ENCODE measurements at places on chromosomes 6 and 20.

DNA sequence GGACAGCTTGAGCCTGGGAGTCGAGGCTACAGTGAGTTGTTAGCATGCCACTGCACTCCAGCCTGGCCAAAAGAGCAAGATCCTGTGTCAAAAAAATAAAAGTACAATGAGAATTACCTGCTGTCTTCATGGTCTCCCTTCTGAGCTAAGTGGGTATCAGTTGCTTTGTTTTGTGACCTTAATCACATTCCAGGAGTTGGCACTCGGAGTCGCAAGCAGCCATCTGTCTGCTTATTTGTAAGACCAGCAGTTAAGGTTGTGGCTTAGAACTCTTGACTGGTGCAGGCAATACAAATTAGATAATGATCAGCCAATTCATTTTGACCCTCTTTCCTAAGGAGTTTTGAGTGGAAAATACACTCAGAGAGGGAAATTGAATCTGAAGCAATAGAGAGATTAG is 114.0 kb downstream of the MYO6 start:
- no peak for DNase-seq

- DNase-seq, result no peak
These were observed 33.7 kb upstream of the SUMO4 start for GRCh38 chr6:149366267-149366921.

GRCh38 chr6:113734982-113735381 is 122.2 kb upstream of the MARCKS start:
- DNase-seq, result no peak

DNA sequence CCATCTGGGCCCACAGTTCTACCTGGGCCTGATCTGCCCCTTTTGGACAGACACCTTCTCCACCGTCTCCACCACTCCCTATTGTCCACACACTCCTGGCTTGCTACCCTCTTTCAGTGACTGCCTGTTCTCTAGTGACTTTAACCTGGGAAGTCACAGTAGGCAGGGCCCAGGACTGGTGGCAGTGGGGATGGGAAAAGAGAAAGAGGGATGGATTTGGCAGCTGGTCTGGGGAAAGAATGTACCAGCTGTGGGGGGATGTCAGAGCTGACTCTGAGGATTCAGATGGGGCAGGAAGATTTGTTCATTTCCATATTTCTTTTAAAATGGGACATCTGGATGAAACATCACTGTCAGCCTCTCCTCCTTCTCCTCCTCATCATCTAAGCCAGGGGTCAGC is 85.5 kb downstream of the SULF2 start:
- DNase-seq, result no peak

GRCh38 chr20:32581839-32582658 is 3.1 kb downstream of the NOL4L start:
- no peak for DNase-seq

- no peak for DNase-seq
These were observed 122.2 kb upstream of the PTPN1 start for GRCh38 chr20:50387996-50388332.

DNA sequence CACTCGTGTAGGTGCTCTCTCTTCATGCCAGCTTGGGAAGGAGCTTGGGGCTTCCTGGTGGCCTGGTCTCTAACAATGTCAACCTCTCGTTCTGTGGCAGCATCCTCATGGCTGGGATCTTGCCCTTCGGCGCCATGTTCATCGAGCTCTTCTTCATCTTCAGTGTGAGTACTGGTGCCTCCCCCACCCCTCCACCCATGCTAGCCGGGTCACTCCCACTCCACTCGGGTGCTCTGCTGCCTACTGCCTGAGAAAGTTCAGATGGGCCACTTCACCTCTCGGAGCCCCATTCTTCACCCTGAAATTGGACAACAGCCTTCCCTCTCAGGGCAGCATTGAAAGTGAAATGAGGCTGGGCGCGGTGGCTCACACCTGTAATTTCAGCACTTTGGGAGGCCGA is 48.8 kb downstream of the TM9SF4 start:
- DNase-seq, result no peak

GRCh38 chr20:63128367-63128766 is 87.6 kb downstream of the YTHDF1 start:
- DNase-seq, result no peak

DNA sequence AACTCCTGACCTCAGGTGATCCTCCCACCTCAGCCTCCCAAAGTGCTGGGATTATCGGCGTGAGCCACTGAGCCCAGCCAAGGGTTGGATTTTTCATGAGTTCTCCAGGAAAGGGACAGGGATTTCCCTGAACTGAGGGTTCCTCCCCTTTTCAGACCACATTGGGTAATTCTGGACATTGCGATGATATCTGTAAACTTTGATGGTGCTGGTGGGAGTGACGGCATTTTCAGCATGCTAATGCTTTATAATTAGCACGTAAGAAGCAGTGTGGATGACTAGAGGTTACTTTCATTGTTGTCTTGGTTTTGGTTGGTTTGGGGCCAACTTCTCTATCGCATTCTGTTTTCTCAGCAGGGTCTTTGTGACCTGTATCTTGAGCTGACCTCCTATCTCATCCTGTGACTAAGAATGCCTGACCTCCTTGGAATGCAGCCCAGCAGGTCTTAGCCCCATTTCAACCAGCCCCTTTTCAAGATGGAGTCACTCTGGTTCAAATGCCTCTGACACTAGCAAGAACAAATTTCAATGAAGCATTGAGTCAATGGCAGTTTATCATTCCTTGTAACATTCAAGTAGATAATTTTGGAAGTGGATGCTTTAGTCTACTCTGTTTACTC is 156.5 kb downstream of the TTLL2 start:
- no peak for DNase-seq

- no peak for DNase-seq
These were observed 11.2 kb downstream of the SLC35A1 start for GRCh38 chr6:87483929-87484328.

DNA sequence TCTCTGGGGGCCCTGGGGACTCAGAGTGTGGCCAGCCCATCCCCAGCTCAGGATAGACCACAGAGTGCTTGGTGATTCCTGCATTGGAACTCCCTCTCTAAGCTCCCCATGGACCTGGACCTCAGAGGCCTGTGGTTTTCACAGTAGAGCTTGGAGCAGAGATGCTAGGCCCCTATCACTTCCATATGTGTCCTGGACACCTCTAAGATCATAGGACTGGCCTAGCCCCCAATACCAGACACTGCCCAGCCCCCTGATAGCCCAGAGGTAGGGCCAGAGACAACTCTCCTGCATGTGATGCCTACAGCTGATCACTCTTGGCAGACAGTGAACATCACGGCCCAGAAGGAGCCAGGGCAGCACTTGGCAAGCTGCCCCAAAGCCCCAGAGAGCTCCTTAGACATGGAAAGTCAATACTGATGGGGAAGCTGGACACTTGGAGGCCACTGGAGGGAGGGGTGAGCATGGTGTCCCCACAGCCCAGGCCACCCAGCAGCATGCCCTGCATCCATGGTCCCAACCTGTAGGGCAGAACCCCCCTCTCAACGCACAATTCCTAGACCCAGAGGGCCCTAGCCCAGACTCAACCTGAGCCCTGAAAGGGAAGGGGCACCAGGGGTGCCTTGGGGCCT is 27.1 kb downstream of the UBD start:
- DNase-seq, result no peak

GRCh38 chr6:117740605-117741004 is 65.3 kb downstream of the NUS1 start:
- no peak for DNase-seq

- DNase-seq, result no peak
These were observed 8.0 kb upstream of the UBE2J1 start for GRCh38 chr6:89360415-89360999.

- no peak for DNase-seq
These were observed 2.2 kb upstream of the OXT start for GRCh38 chr20:3068986-3069900.

GRCh38 chr20:43913291-43914025 is 1.2 kb upstream of the TOX2 start:
- DNase-seq, result no peak

GRCh38 chr6:160041608-160042007 is 72.7 kb downstream of the IGF2R start:
- no peak for DNase-seq

DNA sequence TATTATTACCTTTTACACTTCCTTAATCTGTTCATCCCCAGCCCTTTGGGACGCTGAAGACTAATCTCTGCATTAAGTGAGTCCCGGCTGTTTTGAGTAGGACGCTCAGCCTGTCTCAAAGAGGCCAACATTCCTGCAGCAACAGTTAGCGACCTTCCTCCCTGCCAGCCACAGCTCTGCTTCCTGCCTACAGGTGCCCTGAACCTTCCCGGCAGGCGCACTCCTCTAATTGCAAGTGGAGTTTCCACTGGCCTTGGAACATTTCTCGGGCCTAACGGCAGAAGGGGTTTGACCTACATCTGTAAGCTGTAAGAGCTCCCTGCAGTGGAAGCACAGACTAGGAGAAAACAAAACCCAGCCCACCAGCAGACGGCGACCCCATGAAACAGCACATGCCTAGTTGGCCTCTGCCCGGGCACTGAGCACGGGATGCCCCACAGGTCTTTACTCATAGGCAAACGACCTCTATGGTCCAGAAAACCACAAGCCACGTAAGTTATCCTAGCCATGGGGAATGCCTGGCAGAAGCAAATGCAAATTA is 137.9 kb downstream of the DTNBP1 start:
- DNase-seq, result no peak

- DNase-seq, result no peak
These were observed 56.0 kb upstream of the SUPT3H start for GRCh38 chr6:45433533-45434380.

- no peak for DNase-seq
These were observed 276.3 kb upstream of the AGPAT4 start for GRCh38 chr6:161549977-161550655.

- DNase-seq, result no peak
These were observed 32.5 kb downstream of the MUC22 start for GRCh38 chr6:31042806-31043205.

- DNase-seq, result no peak
These were observed 4.6 kb upstream of the CGA start for GRCh38 chr6:87099472-87099871.

GRCh38 chr6:117733341-117733740 is 58.1 kb downstream of the NUS1 start:
- no peak for DNase-seq

GRCh38 chr20:37347347-37347823 is 1.4 kb downstream of the SRC start:
- DNase-seq, result no peak

Measured in omental fat pad (tissue), 4 donors.